Right cardiac atrium (tissue), 5 donors: ENCODE measurements at places on chromosomes 3 and 15. TPM values are rescaled to one million over a fixed set of nuclear protein-coding genes. Genes with fewer than 3 reads are reported as not detected.

- no peak for DNase-seq
These were observed 98.7 kb upstream of the BFSP2 start for GRCh38 chr3:133301194-133301593.

- DNase-seq = no peak
These were observed 9.2 kb downstream of the SNAP23 start for GRCh38 chr15:42504631-42505030.

Gene RAB6B
- polyA plus RNA-seq = 23.6 TPM

Gene PDE12
- 4.0 TPM for polyA plus RNA-seq

DNA sequence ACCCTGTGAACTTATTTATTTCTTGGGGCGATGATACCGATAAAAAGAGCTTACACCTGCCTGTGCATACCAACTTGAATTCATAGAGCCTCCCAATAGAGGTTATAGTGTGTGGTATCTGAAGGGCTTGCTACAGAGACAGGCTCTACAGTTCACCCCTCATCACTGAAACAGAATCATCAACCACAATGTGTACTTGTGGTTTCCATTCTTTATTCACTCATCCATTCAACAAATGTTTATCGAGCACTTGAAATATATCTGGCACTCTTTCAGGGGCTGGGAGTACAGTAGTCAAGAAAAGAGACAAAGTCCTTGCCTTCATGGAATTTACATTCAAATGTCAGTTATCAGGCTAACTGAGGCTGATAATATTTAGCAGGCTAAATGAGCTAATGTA is 134.4 kb upstream of the SKOR1 start:
- DNase-seq = no peak

Gene ADAMTS9
- polyA plus RNA-seq = 10.1 TPM

DNA sequence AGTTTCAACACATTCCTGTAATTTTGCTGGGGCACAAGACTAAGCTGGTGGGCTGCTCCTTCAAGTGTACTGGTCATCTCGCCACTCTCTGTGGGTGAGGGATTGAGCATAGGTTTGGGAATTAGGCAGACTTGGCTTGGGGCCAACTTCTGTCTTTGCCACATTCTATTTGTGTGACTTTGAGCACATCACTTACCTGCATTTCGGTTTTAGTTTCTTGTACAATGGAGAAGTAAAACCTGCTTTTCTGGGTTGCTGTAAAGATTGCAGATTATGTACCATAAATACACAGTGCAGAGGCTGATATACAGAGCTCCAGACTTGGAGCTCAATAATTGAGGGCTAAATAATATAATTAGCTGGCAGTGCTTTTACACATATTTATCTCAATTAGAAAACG is 162.1 kb downstream of the C3orf38 start:
- no peak for DNase-seq

GRCh38 chr15:68517285-68517761 is 61.5 kb upstream of the CORO2B start:
- DNase-seq = peak; percentile 81

DNA sequence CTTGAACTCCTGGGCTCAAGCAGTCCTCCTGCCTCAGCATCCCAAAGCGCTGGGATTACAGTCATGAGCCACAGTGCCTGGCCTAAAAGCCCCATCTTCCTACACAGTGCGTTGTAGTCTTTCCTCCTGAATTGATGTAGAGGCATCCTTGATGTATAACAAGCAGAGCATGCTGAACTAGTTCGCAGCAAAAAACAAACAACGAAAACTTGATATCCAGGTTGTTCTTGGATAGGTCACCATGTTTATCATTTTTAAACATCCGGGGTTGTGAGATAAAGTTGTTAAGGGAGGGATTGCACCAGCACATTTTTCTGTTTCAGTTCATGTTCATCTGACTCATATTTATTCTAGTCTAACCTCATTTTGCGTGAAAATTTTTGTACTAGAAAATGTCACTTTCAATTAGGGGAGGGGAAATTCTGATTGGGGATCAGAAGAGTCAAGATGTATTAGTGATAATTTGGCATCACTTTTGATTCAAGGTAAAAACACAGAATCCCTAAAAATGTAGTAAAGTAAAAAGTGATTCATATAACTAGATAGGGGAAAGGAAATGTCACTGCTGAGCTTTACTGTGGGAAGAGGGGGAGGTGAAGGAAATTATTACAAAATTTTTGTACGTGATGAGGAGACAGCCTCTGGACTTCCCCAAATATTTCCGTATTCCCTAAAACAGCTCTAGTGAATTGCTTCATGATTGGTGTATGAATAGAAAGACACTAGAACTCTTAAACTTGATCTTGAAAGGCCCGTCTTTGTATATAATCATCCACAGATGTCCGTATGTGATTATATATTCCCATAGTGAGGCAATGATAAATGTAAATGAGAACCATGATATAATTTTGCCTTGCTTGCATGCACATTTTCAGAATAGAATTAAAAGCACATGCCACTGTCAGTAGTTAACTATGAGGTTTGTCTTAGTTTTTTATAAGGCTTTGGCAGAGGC is 22.9 kb downstream of the RAB8B start:
- DNase-seq = no peak

Gene GOLGA6D
- polyA plus RNA-seq = not detected

Gene SMCO1
- polyA plus RNA-seq = 46.1 TPM

GRCh38 chr3:134282659-134283047 is 32.0 kb upstream of the RYK start:
- DNase-seq = no peak

GRCh38 chr3:52361011-52361410 is 44.9 kb downstream of the DNAH1 start:
- DNase-seq = no peak

Gene MRPS11
- polyA plus RNA-seq = 67.5 TPM

GRCh38 chr3:23653647-23654525 is 151.9 kb upstream of the UBE2E1 start:
- DNase-seq = no peak

GRCh38 chr3:37902674-37903073 is 41.0 kb downstream of the CTDSPL start:
- no peak for DNase-seq

- DNase-seq = peak; percentile 65
These were observed 122.7 kb upstream of the IGF1R start for GRCh38 chr15:98525661-98526001.

DNA sequence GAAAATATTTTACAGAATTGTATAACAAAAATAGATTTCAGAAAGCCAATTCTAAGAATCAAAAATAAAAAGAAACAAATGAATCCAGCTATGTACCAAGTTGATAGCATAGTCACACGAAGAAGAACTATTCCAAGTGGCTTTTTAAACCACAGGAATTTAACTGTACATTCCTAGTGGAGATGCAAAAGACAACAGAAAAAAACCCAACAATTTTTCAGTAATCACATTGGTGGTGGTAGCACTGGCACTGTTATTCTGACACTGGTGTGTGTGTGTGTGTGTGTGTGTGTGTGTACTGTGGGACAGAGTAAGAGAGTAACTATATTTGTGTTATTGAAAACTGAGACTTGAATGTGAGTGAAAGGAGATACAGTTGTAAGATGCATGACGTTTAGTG is 9.1 kb downstream of the BFSP2 start:
- DNase-seq = no peak

- DNase-seq = no peak
These were observed 47.8 kb upstream of the C3orf70 start for GRCh38 chr3:185200639-185201038.

Gene IGSF11
- polyA plus RNA-seq = 2.7 TPM

GRCh38 chr3:171459137-171459941 is 866 bp downstream of the TNIK start:
- DNase-seq = peak; percentile 64

- DNase-seq = no peak
These were observed 21.0 kb downstream of the IFT122 start for GRCh38 chr3:129461022-129461421.

DNA sequence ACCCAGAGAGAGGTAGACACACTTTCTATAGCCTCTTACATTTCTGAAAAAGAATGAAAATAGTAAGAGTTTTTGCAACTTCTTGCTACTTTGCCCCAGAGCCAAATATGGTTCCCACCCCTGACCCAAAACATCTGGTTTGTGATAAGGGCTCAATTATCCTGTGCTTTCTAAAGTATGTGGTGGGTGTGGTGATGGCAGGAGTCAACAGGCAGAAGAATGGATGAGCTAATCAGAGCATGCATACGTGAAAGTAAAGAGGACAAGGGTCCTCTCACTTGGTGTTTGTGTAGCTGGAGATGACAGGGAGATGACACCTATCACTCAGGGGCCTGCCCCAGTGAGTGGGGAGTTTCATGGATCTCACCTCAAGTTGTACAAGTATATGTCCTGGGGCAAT is 19.1 kb downstream of the KBTBD8 start:
- no peak for DNase-seq

DNA sequence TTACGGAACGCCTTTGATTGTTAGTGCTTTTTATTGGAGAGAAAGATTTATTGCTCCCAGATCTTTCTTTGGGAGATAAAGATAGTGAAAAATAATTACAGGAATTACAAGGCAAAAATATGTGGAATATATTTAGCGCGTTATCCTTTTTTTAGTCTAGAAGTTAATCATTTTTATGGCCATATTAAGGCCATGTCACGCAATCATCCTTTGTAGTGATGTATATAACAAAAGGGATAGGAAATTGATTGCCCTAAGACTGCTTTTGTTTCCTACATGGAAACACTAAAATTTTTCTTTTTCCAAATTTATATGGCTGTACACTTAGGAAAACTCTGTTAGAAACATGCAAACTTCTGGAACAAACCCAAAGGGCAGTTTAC is 1.5 kb downstream of the TRPC1 start:
- DNase-seq = no peak

GRCh38 chr3:132256989-132257388 is 60.2 kb upstream of the ACP3 start:
- no peak for DNase-seq

- DNase-seq = no peak
These were observed 124.3 kb downstream of the LRIG1 start for GRCh38 chr3:66376568-66376967.

DNA sequence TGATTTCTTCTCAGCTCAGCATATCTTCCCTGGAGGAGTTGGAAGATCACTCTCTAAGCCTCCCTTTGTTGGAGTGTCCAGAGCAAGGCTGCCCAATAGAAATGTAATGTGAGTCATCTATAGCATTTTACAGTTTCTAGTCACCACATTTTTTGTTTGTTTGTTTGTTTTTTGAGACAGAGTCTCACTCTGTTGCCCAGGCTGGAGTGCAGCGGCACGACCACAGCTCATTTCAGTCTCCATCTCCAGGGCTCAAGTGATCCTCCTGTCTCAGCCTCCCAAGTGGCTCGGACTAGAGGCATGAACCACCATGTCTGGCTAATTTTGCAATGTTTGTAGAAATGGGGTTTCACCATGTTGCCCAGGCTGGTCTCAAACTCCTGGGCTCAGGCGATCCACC is 21.3 kb downstream of the KLHL6 start:
- no peak for DNase-seq

Gene PARP15
- polyA plus RNA-seq = 0.95 TPM

Gene NECTIN3
- polyA plus RNA-seq = 3.8 TPM

Gene VGLL3
- 2.2 TPM for polyA plus RNA-seq

GRCh38 chr15:98034731-98035130 is 74.2 kb downstream of the ARRDC4 start:
- DNase-seq = no peak

DNA sequence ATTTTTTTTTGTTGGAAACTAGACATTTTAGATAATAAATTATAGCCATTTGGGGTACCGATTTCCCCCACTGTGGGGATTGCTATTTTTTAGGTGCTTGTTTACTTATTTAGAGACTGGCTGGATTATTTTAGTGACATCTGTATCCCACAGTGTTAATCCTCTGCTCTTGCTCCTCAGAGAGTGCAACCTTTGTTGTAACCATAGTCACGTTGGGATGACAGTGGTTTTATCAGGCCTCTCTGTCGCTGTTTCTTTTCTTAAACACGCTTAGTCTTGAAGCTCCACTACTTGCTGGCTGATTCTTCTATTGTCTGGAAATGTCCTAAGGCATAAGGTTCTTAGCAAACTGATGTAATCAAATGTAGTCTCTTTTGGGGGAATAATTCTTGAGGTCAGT is 451.6 kb upstream of the SEMA6D start:
- no peak for DNase-seq

- no peak for DNase-seq
These were observed 47.1 kb downstream of the CMTM7 start for GRCh38 chr3:32438596-32439344.

DNA sequence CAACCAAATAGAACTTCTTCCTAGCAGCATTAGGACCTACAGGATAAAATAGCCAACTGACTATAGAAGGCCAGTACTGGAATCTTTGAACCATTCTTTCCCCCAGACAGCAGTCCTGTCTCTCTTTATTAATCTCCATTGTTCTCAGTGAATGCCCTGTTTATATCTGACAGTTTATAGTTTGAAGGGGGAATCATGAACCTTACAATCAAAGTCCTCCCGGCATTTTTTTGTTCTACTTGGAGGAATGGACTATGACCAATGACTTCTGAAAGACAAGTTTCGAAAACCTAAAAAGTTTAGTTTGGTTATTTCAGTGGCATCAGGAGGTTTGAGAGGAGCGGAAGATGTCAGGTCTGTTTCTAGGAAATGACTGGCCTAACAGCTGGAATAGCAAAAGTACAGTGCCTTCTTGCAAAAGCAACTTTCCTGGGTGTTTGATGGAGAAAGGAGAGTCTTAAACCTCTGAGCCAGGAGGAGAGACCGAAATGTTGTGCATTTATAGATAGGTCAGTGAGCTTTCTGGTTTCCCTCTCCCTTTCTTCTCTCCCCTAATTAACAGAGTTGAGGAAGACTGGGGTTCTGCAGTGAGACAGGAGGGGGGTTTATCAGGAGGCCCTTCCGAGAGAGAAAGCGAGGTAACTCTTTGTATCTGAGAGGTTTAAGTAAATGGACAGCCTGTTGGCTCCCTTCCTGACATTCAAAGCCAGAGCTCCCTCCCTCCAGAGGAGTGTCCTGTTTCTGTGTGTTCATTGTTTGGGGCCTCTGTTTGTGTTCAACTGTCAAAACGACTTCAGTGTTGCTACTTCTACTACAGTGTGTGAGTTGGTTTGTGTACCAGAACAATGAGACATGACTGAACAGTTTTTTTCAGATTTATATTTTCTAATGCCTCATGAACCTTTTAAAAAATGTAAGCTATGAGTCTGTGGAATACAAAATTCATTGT is 383.0 kb upstream of the RARB start:
- no peak for DNase-seq

DNA sequence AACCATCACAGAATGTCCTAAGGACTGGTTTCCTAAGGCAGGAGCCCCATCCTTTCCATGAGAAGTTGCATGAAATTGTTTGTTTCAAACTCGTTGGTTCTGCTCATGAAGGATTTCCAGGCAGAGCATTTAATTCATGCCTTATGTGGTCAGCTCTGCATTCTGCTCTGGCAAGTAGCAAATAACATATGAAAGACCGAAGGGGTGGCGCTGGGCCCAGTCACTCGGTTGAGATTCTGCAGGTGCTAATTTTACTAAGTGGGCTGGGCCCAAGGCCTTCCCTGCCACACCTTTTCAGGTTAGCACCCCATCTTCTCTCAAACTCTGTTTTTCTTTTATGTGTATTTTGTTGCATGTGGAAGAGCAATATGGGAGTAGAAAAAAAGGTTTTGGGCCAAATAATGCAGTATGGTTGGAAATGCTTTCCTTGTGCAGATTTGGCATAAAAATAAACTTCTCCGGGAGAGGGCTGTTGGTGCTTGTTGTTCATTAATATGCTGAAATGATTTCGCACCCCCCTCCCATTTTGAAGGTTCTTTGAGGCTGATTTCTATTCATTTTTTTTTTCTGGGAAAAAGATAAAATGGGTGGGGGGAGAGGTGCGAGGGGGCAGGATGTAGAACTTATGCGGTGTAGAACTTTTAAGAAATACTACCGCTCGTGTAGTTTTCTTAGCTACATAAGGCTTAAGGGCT is 182.9 kb upstream of the FEZF2 start:
- DNase-seq = no peak

GRCh38 chr3:167976516-167977361 is 119.0 kb downstream of the GOLIM4 start:
- no peak for DNase-seq

Gene PLSCR2
- polyA plus RNA-seq = not detected
